ENCODE measurements at places on chromosomes 3 and 15.

GRCh38 chr3:165502707-165503106, 306.5 kb upstream of the SLITRK3 start:
- no peak for DNase-seq

GRCh38 chr3:99355465-99355864, 282.9 kb upstream of the COL8A1 start:
- no peak for DNase-seq

DNA sequence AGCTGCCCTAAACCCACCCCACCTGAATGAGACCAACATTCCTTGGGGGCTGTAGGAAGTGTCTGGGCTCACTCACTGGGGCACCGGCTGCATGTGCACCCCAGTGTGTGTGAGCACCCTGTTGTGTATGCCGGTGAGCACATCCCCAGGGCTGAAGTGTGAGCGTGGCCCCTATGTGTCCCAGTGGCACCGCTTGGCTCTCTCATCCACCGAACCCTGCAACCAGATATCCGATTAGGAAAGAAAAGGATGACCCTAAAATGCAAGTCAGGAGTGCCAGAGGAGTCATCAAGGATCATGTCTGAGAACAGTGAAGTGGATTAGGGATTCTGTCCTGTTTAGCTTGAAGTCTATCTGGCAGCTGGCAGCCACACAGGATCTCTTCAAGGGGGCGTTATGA, 84.0 kb upstream of the ALDH1L1 start:
- DNase-seq, result no peak

- no peak for DNase-seq
Measured at GRCh38 chr3:58725326-58725853, 58.8 kb upstream of the FAM3D start.

- no peak for DNase-seq
Measured at GRCh38 chr3:45208586-45208985, 17.5 kb downstream of the TMEM158 start.

DNA sequence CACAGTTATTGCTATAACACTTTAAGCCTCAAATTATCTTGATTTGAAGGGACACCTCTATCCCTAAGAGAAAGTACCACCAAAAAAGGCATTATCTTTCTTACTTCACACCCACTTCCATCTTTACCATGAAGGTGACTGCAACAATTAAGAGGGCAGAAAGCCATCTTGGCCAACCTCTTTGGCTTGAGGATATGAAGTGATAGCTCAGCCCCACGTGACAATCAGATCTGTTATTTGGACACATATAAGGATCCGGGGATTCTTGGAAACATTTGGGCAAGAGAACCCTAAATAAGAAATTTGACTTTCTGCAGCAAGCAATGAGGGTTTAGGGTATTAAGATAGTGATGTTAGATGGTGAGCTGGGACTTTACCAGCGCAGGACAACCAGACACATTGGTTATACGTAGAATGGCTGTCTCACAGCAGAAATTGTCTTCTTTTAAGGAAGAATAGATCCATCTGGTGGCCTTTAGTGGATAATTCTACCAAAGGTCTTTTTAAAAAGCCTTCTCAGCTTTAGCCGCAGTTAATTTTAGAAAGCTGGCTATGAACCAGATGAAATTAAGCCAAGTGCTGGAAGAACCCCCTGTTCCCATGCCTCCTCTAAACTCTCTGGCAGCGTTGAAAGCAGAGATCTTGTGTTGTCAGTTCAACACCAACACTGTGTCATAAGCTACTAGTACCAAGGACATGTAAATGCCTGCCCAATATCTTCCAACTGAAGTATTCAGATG, 12.3 kb downstream of the HCLS1 start:
- DNase-seq, result no peak

DNA sequence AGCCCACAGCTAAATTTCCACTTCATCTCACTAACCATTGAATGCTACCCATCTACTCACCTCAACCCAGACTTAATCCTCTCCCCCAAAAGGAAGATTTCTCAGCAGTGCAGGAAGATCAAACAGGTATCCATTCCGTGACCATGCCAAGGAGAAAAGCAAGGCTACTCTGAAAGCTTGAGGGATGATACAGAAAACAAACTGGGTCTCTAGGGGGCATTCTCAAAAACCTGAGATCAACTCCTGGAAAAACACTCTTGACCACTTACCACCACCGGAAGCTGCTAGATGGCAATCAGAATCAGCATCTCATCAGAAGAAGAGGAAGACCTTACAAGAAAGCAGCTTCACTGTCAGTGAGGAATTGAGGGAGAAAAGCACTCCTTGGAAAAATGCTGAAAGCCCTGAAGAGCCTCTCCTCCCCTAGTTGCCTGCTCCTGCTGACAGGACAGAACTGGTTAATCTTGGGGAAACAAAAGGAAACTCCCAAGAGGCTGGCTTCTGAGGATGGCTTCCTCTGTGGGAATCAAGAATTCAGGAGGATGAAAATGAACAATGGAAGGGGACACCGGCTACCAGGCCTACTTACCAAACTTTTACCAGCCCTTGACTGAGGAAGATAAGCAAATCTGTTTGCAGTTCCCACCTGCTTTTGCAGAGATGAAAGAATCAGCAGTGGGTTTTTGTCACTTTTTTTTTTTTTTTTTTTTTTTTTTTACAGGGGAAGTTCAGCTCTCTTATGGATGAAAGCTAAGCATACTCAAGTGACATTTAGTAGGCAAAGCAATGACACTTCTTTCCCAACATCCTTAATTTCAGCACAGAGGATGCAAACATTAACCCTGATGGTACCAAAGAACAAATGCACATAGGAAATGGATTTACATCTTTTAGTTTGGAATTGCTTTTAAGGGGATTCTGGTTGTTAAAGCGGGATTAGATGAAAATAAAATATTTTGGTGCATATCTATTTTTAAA, at the start of gene ATP8B4:
Gene ATP8B4, minus strand, starts transcription at position 171 of the 978 bp plus-strand sequence. CDS start 12,267 bp downstream, outside the sequence.
- no peak for DNase-seq

GRCh38 chr3:186182850-186183249, 74.0 kb upstream of the ETV5 start:
- DNase-seq, result no peak

GRCh38 chr15:31752065-31752762, 278.1 kb upstream of the CHRNA7 start:
- no peak for DNase-seq

GRCh38 chr3:145357453-145357852, 803.5 kb downstream of the PLOD2 start:
- no peak for DNase-seq

DNA sequence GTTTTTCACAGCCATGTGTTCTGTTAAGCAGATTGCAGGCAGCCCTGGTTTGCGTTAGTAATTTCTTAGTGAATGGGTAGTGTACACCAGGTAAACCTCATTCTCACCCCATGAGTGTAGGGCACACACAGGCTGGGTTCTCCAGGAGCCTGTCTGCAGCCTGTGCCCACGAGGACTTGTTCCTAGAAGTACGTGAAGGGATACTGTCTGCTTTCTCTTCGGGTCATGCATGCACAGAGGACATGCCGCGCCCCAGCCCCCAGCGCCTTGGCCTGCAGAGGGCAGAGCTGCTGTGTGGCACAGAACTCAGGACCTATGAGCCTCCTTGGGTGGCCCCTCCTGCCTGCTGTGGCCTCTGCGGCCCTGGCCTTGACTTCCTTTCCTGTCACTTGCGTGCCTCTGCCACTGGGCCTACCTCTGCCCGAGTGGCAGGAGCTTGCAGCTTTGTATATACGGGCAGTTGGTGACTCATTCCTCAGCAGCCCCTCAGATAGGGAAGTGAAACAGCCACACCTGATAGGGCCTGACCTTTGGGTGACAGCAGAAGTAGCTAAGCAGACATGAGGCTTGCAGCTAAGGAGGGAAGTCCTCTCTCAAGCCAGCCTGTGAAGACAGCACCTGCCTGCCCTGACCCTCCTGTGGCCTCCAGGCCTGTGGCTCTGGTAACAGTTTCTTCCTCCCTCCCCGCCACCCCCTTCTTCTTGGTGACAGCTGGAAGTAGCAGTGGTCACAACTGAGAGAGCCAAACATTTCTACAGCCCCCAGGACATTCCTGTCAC, 19.5 kb downstream of the PPCDC start:
- DNase-seq, result no peak

GRCh38 chr3:64399205-64399800, 174.0 kb upstream of the PRICKLE2 start:
- peak; percentile 59 for DNase-seq

DNA sequence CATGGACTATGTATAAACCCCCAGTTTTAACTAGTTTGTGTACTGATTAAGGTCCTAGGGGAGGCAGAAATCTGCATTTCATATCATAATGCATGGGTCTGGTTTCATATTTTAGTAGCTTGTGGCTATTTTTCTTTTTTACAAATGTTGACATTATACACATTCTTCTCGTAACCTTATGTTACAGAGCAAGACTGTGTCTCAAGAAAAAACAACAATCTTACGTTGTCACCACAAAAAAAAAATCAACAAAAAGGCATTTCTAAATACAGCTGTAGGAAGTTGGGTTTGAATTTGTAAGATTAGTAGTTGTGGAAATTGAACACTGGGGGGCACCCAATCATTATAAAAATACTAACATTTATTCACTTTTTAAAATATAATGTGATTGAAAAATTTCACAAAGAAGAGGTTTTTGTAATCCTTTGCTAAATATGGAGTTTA, 17.9 kb downstream of the SERP1 start:
- no peak for DNase-seq

- DNase-seq, result no peak
Measured at GRCh38 chr15:35115155-35115725, 30.1 kb upstream of the NANOGP8 start.

GRCh38 chr3:57421336-57421735, 122.8 kb downstream of the DNAH12 start:
- no peak for DNase-seq

DNA sequence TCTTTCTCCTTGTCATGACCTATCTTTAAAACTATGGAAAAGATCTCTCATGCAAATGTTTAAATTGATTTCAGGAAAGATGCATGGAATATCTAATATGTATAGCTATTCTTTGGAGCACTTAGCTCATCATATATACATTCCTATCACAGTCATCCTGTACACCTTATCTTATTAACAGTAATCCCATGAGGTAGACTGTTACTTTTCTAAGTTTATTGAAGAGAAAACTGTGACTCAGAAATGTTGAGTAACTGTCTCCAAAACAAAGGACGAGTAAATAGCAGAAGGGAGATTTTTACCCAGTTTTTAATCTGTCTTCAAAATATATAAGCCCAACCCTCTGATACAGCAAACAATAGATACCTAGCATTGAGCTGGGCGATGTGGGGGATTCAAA, 308.3 kb downstream of the GAP43 start:
- DNase-seq, result no peak

DNA sequence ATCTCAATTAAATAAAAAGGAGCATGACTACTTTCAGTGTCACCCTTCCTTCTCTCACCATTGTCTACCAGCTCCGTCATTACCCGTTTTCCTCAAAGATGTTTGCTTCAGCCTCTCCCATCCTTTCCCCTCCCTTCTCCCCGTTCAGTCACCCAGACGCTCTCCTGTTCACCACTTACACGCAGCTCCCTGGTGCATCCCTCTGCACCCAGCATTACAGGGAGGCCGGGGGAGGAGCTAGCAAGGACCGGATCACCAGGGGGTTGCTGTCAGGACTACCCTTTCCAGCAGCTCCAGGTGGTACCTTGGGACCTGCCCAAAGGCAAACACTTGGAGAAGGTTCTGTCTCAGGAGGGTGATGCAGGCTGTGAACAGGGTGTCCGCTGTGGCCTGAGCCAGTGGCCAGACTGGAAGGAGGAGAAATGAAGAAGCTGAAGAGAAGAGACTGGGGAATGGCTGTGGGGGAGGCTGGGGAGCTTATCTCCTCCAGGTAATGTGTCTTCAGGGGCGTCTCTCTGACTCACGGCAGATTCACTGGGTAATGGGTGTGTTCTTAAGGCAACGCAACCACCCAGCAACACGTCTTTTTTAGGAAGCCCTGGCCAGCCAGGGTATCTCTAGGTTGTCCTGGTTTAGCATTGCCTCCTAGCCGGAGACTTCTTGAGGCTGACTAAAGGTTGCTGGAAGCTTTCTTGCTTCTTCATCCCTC, 21.8 kb upstream of the BDH1 start:
- DNase-seq, result no peak

GRCh38 chr3:38964204-38964603, 87.5 kb downstream of the SCN11A start:
- no peak for DNase-seq

GRCh38 chr3:135248213-135248612, 453.2 kb downstream of the EPHB1 start:
- no peak for DNase-seq

GRCh38 chr3:159782724-159783421, 205.8 kb upstream of the IL12A start:
- no peak for DNase-seq

GRCh38 chr15:62798536-62798935, 244.0 kb upstream of the TPM1 start:
- DNase-seq, result no peak

GRCh38 chr3:134364936-134365765, 9.1 kb downstream of the AMOTL2 start:
- no peak for DNase-seq

Data from HTR-8/SVneo (cell line).